ENCODE measurements at places on chromosomes 1 and 21.

- no peak for DNase-seq
Measured at GRCh38 chr21:43588957-43589356, 70.3 kb downstream of the HSF2BP start.

DNA sequence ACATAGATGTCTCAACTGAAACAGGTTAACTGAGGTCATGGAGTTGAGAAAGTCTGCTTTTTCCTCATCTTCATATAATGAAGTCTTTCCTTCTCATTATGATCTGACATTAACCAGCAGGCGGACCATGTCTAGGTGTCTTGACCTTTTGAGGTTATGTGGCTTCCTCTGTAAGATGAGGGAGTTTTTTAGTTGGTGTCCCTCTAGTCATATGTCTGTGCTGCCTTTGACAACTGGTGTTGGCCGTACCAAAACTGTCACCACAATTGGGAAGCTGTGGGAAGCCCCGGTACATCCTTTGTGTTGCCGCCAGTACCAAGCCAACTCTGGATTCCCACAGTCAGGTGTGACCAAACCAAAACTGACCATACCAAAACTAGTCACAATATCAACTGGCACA is 105.1 kb downstream of the PBX1 start:
- DNase-seq = no peak

GRCh38 chr1:200669314-200670241 is at the start of gene DDX59:
Gene DDX59, minus strand, starts transcription at chr1:200669907. Its CDS starts 3,167 bp downstream, at chr1:200666740.
- peak; percentile 84 for DNase-seq

DNA sequence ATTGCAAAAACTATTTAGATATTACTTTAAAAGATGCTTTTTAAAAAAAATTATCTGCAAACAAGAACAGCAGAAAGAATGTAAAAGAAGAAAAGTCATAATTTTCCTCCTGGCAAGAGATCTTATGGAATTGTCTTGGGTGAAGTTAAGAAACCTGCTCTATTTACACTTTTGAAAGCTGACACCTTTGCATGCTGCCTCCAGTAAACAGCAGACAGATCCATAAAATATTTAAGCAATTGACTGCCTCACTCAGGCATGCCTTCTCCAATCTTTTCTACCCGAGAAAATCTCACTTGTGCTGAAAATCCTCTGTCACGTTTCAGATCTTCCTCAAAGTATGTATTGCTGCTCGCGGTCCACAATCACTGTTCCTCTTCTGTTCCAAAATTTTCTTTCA is 107.9 kb upstream of the ZP4 start:
- no peak for DNase-seq

DNA sequence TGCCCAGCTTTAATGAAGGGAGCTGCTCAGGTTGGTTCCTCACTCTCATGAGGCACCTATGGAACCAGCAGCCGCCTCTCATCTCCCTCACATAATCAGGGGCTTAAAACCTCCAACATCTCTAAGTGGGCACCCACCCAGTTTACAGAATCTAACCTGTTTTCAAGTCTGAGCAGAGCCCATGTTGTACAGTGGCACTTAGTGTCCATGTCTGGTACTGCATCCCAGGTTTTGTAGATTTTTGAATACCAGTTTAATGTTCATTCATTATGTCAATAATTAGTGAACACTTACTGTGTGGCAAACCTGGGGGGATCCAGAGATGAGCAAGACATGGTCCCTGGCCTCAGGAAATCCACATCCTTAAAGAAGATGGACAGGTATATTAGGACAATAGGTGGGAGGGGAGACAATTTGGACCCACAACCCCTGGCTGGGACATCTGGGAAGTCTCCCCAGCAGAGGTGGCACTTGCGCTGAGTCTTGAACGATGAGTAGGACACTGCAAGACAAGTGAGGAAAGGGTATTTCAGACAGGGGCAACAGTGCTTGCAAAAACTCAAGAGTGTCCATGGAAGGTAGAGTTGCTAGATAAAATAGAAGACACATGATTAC is 83.3 kb downstream of the LACTBL1 start:
- no peak for DNase-seq

- DNase-seq = no peak
Measured at GRCh38 chr1:103905363-103905762, 155.7 kb downstream of the AMY1C start.

- no peak for DNase-seq
Measured at GRCh38 chr1:86938450-86938849, 24.0 kb downstream of the HS2ST1 start.

- no peak for DNase-seq
Measured at GRCh38 chr1:107919953-107920352, 45.0 kb downstream of the VAV3 start.

GRCh38 chr1:204286831-204287421 is 72.8 kb downstream of the PLEKHA6 start:
- no peak for DNase-seq

DNA sequence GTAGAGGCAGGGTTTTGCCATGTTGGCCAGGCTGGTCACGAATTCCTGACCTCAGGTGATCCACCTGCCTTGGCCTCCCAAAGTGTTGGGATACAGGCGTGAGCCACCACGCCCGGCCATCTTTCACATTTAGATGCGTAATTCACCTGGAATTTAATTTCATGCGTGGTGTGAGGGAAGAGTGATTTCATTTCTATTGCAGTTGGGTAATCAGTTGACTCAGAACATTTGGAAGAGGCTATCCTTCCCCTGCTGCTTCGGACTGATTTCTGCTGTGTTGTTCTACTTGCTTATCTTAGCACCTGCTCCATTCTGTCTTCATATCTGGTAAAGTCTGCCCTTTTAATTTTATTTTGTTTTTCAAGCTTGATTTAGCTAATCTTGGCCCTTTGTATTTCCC is 19.1 kb downstream of the DIP2A start:
- DNase-seq = no peak

DNA sequence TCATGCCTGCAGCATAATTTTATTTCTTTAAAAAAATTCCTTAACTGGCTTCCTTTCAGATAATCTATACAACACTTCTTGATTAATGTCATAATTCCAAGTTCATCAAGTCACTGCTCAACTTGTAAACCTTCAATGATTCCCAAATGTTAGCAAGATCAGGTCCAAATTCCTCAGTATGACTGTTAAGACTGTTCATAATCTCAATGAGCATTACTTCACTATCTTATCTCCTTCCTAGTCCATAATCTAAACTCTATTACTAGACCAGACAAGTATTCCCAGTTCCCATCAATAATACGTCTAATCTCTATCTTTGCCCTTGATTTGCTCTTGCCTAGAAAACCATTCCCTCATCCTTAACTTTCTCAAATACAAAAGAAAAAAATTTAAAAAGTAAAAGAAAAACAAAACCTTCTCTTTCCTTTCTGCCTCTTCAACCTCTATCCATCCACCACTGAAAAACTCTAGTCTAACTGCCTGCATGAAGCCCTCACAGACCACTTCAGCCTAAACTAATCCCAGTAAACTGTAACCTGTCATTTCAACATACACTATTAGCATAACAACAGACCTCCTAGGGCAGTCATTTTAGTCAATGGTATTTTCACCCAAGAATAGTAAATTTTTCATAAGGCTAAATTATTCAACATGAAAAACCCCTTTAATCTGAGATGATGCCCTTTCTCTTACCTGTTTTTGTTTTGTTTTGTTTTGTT is 15.5 kb downstream of the LUZP1 start:
- no peak for DNase-seq

GRCh38 chr1:11143907-11144306 is 44.2 kb upstream of the EXOSC10 start:
- DNase-seq = no peak

- DNase-seq = no peak
Measured at GRCh38 chr1:209621286-209621685, 30.9 kb downstream of the LAMB3 start.

GRCh38 chr1:30727824-30728223 is 4.4 kb upstream of the MATN1 start:
- no peak for DNase-seq

DNA sequence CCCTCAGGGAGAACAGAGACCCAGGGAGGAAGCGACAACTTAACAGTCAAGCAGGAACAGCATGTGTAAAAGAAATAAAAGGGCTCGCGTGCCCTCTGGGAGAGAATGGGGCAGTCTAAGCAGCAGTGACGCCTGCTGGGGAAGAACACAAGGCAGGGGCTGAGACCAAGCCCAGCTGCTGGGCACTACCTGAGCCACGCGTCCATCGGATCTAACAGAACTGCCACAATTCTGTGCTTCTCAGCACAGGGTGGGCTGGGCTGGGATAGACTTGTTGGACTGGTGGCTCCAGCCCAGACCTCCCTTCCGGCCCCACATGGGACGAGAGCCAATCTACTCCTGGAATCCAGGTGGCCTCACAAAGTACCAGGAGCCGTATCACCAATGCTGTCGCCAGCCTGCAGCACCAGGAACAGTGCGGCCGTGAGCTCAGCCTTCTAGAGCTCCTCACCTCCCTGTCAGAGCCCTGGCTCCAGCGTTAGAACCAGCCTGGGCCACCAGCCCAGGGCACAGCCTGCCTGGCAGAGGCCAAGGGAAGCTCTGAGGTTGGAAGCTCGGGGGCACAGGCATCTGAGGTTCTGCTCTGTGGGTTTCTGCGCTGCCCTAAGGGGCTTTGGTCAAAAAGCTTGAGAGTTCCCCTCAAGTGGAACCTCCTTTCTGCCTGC is 7.4 kb downstream of the LRRC47 start:
- no peak for DNase-seq

GRCh38 chr1:37676281-37677142 is 15.8 kb upstream of the CDCA8 start:
- DNase-seq = no peak

DNA sequence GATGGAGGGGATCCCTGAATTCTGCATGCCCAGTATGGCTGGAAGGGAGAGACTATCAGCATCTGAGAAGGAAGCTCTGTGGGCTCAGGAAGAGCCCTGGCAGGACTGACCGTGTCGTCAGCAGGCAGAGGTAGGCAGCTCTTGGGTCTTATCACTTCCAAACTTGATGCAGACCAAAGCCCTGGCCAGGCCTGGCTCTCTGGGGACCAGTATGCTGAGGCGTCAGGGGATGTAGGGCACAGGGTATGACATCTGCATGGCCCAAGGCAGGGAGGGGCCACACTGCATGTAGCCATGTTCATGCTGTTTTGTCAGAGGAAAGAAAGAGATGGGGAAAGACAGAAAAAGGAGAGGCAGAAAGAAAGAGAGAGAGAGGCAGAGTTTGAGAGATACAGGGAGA is 6.3 kb downstream of the FGR start:
- DNase-seq = no peak

DNA sequence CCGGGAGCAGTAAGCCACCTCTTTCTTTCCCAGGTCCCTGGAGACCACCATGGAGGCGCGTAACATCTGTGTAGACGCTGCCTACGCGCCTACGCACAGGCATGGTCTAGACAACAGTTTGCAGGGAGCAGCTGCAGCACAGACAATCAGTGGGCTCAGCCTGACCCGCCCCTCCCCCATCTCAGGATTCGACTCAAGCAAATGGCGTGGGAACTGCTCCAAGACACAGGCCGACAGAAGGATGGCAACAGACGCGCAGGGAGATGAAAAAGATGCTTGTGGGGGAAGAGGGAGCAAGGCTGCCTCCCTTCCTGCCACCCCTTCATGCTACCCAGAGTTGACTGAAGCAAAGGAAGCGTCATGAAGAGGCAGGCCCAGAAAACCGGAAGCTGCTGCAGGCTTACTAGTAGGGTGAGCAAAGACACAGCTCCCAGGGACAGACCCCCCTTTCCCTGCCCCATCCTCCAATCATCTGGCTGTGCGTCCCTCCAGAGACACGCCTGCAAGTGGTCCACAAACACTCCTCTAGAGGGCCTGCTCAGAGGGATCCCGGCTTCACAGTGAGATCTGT is 19.5 kb downstream of the STK40 start:
- DNase-seq = no peak

DNA sequence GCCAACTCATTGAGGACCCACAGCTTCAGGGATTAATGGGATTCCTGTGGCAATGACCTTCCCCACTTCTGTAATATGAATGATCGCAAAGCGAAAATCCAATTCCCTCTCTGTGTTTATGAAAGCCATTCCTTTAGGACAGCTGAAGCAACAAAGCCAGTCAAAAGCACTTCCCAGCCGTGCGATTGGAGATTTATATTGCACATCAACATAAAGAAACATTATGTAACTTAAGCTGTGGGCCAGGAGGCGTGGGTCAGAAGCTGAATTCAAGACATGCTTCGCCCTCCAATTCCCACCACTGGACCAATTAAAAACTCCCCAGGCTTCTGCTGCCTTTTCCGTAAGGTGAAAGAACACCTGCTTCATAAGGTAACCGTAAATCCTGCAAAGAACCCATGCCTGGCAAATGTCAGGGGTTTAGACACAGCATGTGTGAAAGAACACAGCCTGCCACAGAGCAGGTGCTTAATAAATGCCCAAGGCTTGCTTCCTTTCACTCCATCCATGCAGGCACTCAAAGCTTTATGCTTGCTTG is 138.9 kb upstream of the SOD1 start:
- no peak for DNase-seq

GRCh38 chr1:158100498-158100897 is 80.2 kb upstream of the CD1D start:
- no peak for DNase-seq

GRCh38 chr1:78497201-78497600 is 6.4 kb downstream of the PTGFR start:
- DNase-seq = no peak

DNA sequence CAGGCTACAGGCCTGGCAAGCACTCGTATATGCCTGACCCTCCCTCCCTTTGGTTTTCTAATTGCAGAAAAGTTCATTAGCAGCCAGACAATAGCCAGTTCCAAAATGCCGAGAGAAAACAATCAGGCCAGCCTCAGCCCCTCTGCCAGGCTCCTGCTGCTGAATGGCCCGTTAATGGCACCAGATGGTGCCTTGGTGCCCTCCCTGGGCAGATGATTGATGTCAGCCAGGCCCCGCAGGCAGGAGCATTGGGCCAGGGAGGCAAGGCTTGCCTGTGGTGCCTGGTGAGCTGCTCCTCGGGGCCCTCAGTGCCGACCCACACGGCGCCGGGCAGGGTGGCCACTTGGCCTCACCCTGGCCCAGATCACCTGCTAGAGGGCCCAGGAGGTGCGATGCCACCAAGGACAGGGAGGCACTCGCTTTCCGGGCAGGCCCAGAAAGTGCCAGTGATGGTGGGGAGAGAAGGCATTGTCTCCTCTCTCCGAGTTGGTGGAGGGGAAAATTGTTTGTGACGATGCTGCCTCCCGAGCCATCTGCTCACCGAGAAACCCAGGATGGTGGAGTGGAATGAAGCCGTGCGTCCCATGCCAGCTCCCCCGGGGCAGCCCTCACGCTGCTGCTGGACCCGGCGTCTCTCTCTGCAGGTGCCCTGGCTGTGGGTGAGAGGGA is 28.1 kb downstream of the QSOX1 start:
- DNase-seq = no peak

Measured in cortex of kidney (tissue), 1 donor.